ENCODE measurements at places on chromosomes 16 and 17. TPM values are rescaled to one million over a fixed set of nuclear protein-coding genes. Genes with fewer than 3 reads are reported as not detected.

- no peaks in the 10 kb centered on the region for H3K27me3 ChIP-seq
- H3K27ac ChIP-seq = no peak overlapping the region
- peaks cover 8% of the 10 kb centered on the region for H3K4me1 ChIP-seq
- no peak overlapping the region for H3K4me3 ChIP-seq
These were observed 5.0 kb downstream of the FBXL19 start for GRCh38 chr16:30928390-30928789.

COASY gene
- 54.2 TPM for total RNA-seq

DNA sequence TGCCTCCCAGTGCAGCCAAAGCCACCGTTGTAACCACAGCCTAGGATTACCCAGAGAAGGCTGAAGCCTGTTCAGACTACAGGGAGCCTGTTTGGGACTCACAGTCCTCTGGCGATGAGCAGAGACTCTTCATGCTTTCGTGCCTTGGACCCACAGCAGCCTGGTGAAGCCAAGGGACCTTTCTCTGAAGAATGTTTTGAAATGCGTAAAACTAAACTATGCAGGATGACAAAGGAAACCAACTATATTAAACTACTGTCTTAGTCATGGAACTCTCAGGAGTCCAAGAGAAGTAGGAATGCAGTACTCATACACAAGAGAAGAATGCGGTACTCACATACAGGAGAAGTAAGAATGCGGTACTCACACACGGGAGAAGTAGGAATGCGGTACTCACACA, 20.9 kb downstream of the ABR start:
- no peaks in the 10 kb centered on the region for H3K36me3 ChIP-seq
- no peak for DNase-seq
- H3K27me3 ChIP-seq = no peaks in the 10 kb centered on the region
- H3K27ac ChIP-seq = no peak overlapping the region

SYT17 gene
- 18.7 TPM for total RNA-seq

GRCh38 chr16:24149102-24149501, 107.0 kb upstream of the CACNG3 start:
- H3K27ac ChIP-seq = no peak overlapping the region
- DNase-seq = no peak
- no peaks in the 10 kb centered on the region for H3K36me3 ChIP-seq
- no peak overlapping the region for H3K4me3 ChIP-seq
- no peaks in the 10 kb centered on the region for H3K4me1 ChIP-seq

DNA sequence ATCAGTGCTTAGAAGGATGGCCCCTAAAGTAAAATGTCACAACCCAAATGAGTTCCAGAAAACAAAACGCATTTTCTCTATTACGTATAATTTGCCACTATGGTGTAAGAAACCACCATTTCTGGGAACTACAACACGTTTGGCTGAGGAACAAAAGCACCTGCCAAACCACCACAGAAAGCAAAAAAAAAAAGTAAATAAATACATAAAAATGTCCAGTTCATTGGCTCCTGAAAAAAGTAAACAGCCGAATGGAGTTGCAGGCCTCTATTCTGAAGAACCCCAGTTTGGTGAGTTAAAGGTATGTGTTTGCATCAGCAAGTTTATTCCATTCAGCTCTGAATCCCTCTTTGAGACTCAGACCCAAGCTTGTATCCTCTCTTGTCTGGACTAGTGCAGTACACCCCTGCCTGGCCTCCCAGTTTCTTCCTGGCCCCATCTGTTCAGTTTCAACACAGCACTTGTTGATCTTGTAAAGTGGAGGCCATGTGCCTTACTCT, 36.9 kb downstream of the ERN1 start:
- no peak overlapping the region for H3K27ac ChIP-seq
- DNase-seq = no peak
- no peaks in the 10 kb centered on the region for H3K36me3 ChIP-seq
- H3K27me3 ChIP-seq = no peaks in the 10 kb centered on the region

GRCh38 chr17:74543891-74544760, 1.8 kb downstream of the CD300C start:
- no peak overlapping the region for H3K4me3 ChIP-seq
- H3K27ac ChIP-seq = no peak overlapping the region
- no peak for DNase-seq

AANAT gene
- not detected for total RNA-seq

ZNF624 gene
- total RNA-seq = 4.6 TPM

DNA sequence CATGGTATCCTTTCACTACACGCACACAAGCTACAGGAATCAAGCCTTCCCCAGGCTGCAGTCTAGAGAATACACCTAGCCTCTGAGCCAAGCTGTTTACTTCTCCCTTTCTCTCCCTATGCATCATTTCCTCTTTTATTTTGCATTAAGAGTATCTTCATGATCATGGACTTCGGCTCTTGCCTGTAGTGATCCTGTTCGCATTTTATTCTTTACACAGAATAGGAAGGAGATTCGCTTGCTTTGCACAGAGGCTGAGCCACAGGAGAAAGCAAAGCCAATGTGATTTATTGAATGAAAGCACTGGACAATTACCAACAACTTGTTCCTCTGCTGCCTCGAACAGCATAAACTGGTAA, 172.7 kb downstream of the ANKFN1 start:
- no peaks in the 10 kb centered on the region for H3K4me1 ChIP-seq
- no peaks in the 10 kb centered on the region for H3K36me3 ChIP-seq
- H3K27ac ChIP-seq = no peak overlapping the region
- no peak for DNase-seq
- no peak overlapping the region for H3K4me3 ChIP-seq

- no peak for DNase-seq
- no peaks in the 10 kb centered on the region for H3K27me3 ChIP-seq
- no peaks in the 10 kb centered on the region for H3K36me3 ChIP-seq
- no peak overlapping the region for H3K27ac ChIP-seq
These were observed 13.3 kb downstream of the TVP23A start for GRCh38 chr16:10805334-10805733.

- H3K4me3 ChIP-seq = no peak overlapping the region
- DNase-seq = no peak
- no peaks in the 10 kb centered on the region for H3K36me3 ChIP-seq
- no peaks in the 10 kb centered on the region for H3K27me3 ChIP-seq
These were observed 20.6 kb downstream of the MPRIP start for GRCh38 chr17:17062866-17063265.

- no peak for DNase-seq
- H3K4me1 ChIP-seq = peaks cover 25% of the 10 kb centered on the region
- no peaks in the 10 kb centered on the region for H3K27me3 ChIP-seq
- no peaks in the 10 kb centered on the region for H3K36me3 ChIP-seq
- no peak overlapping the region for H3K4me3 ChIP-seq
These were observed 17.7 kb downstream of the JUP start for GRCh38 chr17:41768682-41769288.

VTN gene
- not detected for total RNA-seq

DNA sequence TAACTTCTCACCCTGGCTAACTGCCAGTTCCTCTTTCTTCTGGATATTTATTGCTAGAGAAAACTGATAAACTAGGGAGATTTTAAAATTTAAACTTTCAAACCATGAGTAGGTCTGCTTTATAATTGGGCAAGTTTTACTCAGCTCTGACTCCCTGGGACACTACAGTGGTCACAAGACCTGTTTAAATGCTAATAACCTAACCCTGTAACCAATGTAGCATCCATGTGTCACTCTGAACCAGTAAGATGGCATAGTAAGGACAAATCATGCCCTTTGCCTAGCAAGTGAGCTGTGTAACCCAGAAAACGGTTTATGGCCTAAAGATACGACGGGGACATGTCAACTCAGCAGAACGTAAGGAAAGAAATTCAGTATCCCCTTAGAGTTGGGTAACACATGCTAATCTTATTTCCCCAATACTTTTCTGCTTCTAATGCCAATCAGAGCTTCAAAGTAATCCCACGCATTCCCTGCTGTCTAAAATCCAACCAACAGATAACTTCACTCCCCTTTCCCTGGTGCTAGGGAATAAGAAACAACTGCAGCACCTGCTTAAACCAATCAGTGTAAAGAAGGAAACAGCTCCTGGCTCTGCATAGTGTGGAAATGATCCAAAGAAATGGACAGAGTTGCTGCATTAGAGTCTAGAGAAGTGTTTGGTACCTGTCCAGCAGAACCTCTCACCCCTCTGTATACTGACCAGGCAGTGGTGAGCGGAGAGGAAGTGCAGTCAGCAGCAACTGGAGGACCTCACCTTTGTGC, 85.7 kb downstream of the NCOR1 start:
- no peaks in the 10 kb centered on the region for H3K27me3 ChIP-seq
- no peak overlapping the region for H3K4me3 ChIP-seq
- H3K36me3 ChIP-seq = no peaks in the 10 kb centered on the region
- no peak overlapping the region for H3K27ac ChIP-seq

- H3K27ac ChIP-seq = peak overlapping the region; percentile 79
- no peak overlapping the region for H3K4me3 ChIP-seq
- no peaks in the 10 kb centered on the region for H3K27me3 ChIP-seq
- no peaks in the 10 kb centered on the region for H3K36me3 ChIP-seq
- peaks cover 34% of the 10 kb centered on the region for H3K4me1 ChIP-seq
These were observed 69.5 kb downstream of the HIC1 start for GRCh38 chr17:2124391-2124790.

DNA sequence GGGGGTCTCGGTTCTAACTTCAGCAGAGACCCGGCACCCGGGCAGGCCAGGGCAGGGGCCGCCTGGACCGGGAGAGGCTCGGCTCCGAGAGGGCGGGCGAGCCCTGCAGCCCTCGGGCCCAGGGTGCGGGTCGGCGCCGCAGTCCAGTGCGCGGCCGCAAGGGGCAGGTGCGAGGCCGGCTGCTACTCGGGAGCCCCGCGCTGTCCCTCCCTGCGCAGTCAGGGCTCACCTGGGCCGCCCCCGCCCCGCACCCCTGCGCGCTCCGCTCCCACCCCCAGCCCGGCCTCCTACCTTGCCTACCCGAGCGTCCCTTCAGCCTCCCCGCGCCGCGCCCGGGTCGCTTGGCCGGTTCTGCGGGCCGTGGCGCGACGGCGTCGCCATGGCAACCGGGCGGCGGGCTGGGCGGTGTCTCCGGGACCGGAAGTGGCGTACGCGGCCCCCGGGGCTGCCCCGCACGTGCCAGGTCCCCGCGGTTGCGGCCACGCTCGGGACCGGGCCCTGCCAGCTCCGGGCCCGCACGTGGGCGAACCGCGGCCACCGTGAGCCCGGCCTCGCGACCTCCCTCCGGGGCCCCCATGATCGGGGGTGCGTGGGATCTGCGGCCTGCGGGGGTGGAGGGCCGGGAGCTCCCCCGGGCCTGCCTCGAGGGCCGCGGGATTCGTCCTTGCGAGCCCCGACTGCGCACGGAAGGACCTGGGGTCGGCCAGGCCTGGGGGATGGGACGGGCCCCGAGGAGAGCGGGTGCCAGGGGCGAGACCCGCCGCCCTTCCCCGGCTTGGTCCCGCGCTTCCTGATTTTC, at the start of gene CYB561:
CYB561 (minus strand) TSS at position 353 of the 799 bp plus-strand sequence. CDS start 8,759 bp downstream, outside the sequence.
- no peaks in the 10 kb centered on the region for H3K36me3 ChIP-seq
- peak; percentile 91 for DNase-seq
- H3K27me3 ChIP-seq = no peaks in the 10 kb centered on the region

C1QTNF1 gene
- total RNA-seq = 14.2 TPM

- no peaks in the 10 kb centered on the region for H3K27me3 ChIP-seq
- no peak overlapping the region for H3K4me3 ChIP-seq
- DNase-seq = no peak
- no peaks in the 10 kb centered on the region for H3K36me3 ChIP-seq
- no peak overlapping the region for H3K27ac ChIP-seq
These were observed 19.8 kb downstream of the MPG start for GRCh38 chr16:97822-98221.

- H3K27ac ChIP-seq = no peak overlapping the region
- H3K36me3 ChIP-seq = no peaks in the 10 kb centered on the region
- no peaks in the 10 kb centered on the region for H3K4me1 ChIP-seq
These were observed 1023.4 kb downstream of the CDH11 start for GRCh38 chr16:64098451-64098850.

DNA sequence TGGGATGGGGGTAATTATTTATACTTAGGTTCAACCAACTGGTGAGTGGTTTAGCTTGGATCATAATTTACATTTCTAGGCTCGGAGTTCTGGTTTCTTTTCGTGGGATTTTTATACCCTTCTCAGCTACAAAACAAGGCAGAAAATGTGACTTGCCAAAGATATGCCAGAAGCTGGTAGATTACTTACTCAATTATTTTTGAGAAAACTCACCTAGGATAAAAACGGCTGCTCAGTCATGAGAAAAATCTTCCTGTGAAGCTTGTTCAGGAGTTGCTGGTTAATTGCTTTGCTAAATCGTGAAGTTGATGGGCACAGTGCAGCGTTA, 1.1 kb downstream of the NDEL1 start:
- peak overlapping the region; percentile 93 for H3K4me3 ChIP-seq
- H3K27me3 ChIP-seq = no peaks in the 10 kb centered on the region
- H3K4me1 ChIP-seq = peaks cover 16% of the 10 kb centered on the region
- no peaks in the 10 kb centered on the region for H3K36me3 ChIP-seq
- peak overlapping the region; percentile 97 for H3K27ac ChIP-seq
- DNase-seq = no peak

DNA sequence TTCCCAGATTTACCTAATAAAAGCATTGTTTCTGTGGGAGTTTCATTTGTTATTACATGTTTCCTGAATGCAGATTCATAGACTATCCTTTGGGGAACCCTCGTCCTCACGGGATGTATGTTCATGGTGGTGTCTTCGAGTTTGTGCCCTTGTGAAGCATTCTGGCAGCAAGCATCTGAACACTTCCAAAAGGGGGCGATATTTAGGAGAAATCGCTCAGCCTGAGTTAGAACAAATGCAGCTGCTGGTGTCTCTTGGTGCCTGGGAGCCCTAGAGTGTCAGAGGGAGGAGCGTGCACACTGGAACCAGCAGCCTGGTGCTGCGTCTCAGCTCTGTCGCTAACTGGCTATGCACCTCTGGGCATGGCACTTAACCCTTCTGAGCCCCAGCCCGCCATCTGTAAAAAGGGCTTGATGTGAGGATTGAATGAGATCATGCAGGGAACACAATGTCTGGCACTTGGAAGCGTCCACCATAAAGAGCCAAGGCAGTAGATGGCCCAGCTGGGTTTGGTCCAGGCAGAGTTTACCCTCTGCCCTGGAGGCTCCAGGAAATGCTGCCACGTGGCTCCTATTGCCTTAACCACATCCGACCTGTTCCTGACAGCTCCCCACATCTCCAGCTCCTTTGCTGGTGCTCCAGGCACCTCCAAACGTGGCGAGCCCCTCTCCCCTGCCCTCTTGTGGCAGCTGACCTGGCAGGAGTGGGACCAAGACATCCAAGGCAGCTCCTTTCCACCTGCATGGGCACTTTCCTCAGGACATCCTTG, 25.0 kb upstream of the C16orf78 start:
- H3K27me3 ChIP-seq = peaks cover 19% of the 10 kb centered on the region
- no peak for DNase-seq
- H3K4me3 ChIP-seq = no peak overlapping the region
- H3K36me3 ChIP-seq = no peaks in the 10 kb centered on the region

DNA sequence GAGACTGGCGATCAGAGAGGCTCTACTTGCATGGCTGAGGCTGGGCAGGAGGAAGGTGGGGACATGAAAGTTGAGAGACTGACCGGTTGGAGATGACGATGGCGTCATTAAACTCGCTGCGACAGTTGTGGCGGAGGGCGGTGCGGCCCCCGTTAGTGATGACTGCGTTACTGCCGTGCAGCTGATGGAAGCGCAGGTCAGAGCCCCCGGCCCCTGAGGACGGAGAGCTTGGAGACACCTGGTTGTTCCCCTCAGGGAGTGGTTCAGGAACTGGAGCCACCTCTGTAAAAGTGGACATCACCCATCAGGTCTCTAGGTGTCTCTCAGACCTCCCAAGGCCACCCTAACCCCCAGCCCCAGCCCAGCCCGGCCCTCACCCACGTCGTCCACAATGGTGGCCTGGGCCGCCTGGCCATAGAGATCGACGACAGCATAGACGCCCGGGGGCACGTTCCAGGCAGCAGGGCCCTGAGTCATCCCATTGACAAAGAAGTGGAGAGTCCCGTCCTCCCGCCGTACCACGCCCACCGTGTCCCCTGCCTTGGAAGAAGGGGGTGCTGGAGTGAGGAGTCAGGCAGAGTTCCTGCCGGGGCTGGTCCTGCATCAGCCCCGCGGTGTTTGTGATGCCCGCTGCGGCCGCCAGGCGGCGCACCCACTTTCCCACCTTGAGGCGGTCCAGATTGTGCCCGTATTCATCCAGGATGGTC, 5.3 kb downstream of the NEURL4 start:
- no peak overlapping the region for H3K27ac ChIP-seq
- H3K4me3 ChIP-seq = no peak overlapping the region
- peaks cover 23% of the 10 kb centered on the region for H3K36me3 ChIP-seq
- peak; percentile 65 for DNase-seq

Data from transverse colon (tissue), 4 donors.